ENCODE measurements at places on chromosomes 5 and 9. TPM values are rescaled to one million over a fixed set of nuclear protein-coding genes. Genes with fewer than 3 reads are reported as not detected.

GRCh38 chr5:147659166-147659929 lies 123.2 kb downstream of the JAKMIP2 start:
- DNase-seq = no peak

GRCh38 chr5:178507151-178507932 lies 82.9 kb downstream of the COL23A1 start:
- DNase-seq = no peak

DNA sequence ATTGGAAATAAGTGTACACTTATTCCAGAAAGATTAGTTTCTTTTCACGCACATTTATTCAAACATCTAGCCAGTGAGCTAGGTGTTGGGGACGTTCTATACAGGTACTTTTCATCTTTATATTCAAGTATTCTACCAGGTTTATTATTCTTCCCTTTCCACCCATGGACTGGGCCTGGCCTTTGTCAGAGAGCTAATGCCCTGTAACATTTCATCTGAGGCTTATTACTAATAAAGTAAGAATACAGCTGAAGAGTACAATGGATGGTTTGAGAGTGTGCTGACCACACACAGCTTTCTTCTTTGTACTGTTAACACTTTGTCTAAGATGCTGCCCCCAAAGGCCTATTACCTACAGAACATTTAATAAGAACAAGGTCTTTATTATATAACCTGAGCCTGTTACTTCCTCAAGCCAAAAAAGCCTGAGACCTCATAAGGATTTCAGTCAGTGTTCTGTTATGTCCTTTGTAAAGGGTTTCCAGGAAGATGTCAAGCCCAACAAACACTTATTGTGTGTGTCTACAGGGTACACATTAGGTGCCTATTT lies 93.5 kb downstream of the ZNF608 start:
- DNase-seq = no peak

DNA sequence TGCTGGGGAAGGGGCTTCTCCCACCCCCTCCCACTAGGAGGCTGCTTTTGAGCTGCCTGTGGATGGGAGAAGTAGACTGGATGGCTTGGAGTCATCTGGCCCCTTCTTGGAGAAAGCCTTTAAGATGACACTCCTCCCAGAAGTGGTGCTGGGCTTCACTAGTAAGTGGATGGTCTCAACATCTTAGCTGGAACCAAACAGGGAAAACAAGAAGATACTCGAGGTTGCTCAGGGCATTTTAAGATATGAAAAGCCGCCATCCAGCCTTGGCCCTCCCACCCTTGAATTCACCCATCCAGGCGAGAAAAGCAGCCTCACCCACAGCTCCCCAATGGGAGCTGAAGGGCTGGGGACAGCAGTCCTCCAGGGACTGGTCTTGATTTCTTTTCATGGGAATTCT lies 7.8 kb upstream of the SMIM32 start:
- DNase-seq = no peak

- no peak for DNase-seq
Measured at GRCh38 chr5:71587766-71588532, 809 bp downstream of the MCCC2 start.

DNA sequence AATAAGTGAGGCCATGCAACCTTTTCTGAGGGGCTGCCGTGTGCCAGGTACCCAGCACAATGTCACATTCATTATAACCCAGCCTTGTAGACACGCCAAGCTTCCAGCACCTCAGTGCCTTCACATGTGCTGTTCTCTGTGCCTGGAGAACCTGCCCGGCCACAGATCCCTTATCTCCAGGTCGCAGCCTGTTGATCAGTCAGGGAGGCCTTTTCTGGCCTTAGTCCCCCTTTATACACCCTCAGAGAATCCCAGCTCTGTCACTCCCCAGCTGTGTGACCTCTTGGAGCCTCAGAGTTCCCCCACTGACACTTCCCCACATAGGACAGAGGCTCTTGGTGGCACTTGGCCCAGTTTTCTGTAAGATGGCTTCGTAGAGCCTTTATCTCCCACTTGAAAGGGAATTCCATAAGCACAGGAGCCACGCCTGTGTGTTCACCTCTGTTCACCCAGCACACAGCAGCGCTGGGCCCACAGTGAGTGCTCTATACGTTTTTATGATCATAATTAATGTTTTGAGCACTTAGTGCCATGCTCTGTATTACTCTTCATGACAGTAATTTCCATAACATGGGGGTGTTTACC lies 38.7 kb downstream of the NEURL1B start:
- DNase-seq = no peak

The PDCD1LG2 gene
- 2.0 TPM for total RNA-seq

GRCh38 chr5:139306197-139306596 lies 12.7 kb downstream of the MATR3 start:
- no peak for DNase-seq

- no peak for DNase-seq
Measured at GRCh38 chr5:148838357-148838756, 11.9 kb downstream of the ADRB2 start.

The PCDHGB4 gene
- 0.34 TPM for total RNA-seq

GRCh38 chr5:123916345-123917121 lies 404.6 kb downstream of the CSNK1G3 start:
- DNase-seq = no peak

- no peak for DNase-seq
Measured at GRCh38 chr5:107876261-107876660, 205.5 kb upstream of the EFNA5 start.

- DNase-seq = no peak
Measured at GRCh38 chr9:108687006-108687987, 168.5 kb downstream of the ACTL7B start.

DNA sequence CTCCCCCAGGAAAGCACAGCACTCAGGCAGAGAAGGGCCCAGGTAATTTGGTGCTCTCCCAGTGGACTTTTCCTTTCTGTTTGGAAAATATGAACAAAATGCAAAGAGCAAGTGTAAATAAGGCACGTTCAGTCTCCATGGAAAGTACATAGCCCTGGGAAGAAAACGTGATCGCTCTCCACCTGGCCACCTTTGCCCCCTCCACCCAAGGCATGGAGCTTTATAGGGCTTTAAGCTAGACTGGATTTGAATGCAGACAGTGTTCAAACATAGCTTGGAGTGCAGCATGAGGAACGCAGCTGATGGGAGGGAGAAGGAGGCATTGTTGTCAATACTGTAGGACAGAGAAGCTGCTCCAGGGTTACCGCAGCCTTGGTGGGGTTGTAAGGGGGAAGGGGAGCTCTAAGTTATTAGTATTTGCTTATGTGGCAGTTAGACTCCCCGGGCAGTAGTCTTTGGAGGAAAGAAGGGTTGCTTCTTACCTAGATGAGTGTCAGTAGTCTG lies 500.2 kb downstream of the SPOCK1 start:
- no peak for DNase-seq

DNA sequence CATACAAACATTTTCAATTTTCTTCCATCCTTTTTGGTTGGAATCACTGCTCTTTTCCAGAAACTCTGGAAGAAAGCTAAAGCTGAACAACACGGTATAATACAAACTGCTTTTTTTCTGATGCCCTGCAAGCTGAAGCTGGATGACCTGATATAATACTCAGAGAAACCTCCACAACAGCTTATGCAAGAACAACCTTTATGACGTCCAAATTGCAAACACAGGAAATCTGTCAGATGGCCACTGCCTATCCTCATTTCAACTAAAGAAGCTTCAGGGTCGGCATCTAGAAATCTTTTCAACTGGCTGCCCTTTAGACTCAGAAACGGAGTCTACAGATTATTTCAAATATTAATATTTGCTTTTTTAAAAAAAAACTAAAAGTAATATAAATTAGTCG lies 106.5 kb upstream of the PRDM9 start:
- no peak for DNase-seq

The PALM2AKAP2 gene
- 0.57 TPM for total RNA-seq

DNA sequence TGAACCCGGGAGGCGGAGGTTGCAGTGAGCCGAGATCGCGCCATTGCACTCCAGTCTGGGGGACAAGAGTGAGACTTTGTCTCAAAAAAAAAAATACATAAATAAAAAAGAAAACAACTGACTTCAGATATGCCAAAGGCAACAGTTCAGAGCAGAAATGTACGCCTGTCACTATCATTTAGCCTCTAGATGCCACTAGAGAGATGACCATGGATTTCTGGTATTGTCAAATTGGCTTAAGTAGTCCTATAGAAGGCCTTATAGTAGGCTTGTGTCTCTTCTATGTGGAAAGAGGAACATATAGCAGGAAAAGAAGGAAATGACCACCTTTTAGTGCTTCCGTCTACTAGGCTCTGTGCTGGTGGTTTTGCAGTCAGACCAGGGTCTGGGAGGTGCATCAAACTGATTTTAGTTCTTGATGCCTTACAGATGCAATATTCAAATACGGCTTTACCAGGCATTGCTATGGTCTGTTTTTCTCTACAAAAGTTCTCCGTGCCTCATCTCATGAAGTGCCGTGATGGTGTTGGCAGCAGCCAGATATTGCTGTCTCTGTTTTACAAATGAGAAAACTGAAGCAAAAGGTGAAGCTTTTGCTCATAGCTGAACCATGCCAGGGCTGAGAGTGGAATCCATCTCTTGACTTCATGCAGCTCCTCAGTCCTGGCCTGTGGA lies 17.2 kb downstream of the AGXT2 start:
- DNase-seq = no peak

DNA sequence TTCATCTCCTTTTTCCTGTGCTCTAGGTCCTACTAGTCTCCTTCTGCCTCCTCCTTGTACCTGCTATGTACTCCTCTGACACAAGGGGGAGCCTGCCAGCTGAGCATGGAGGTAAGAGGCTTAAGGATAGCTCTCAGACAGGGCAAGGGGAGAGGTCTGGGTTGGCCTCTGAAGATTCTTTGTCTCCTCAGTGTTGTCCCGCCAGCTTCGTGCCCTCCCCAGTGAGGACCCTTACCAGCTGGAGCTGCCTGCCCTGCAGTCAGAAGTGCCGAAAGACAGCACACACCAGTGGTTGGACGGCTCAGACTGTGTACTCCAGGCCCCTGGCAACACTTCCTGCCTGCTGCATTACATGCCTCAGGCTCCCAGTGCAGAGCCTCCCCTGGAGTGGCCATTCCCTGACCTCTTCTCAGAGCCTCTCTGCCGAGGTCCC lies 3.8 kb downstream of the CREB3 start:
- DNase-seq = peak; percentile 62

- no peak for DNase-seq
Measured at GRCh38 chr5:38211354-38211710, 47.0 kb upstream of the EGFLAM start.

GRCh38 chr5:124060011-124060410 lies 548.0 kb downstream of the CSNK1G3 start:
- no peak for DNase-seq

GRCh38 chr5:72137826-72138409 lies 30.6 kb downstream of the MAP1B start:
- DNase-seq = no peak

The CDH9 gene
- not detected for total RNA-seq

The GMCL2 gene
- total RNA-seq = not detected
